Spinal cord (tissue), 10 donors: ENCODE measurements at places on chromosomes 16 and 17. TPM values are rescaled to one million over a fixed set of nuclear protein-coding genes. Genes with fewer than 3 reads are reported as not detected.

LITAF gene
- total RNA-seq: 49.6 TPM

CDYL2 gene
- 15.9 TPM for total RNA-seq

TPSG1 gene
- total RNA-seq: not detected

CCL16 gene
- 0.28 TPM for total RNA-seq

TOX3 gene
- 6.3 TPM for total RNA-seq

SCGB1C2 gene
- total RNA-seq: not detected

ST6GALNAC2 gene
- total RNA-seq: 26.0 TPM

SPATA22 gene
- total RNA-seq: 1.2 TPM

AANAT gene
- total RNA-seq: 0.20 TPM

SPATA32 gene
- 0.20 TPM for total RNA-seq

PYY gene
- total RNA-seq: not detected

FA2H gene
- total RNA-seq: 3.8 TPM

NPIPB13 gene
- 3.0 TPM for total RNA-seq

SLC5A10 gene
- not detected for total RNA-seq

YBX2 gene
- total RNA-seq: 1.0 TPM

TMEM114 gene
- 0.28 TPM for total RNA-seq

TLCD3B gene
- total RNA-seq: 10.2 TPM

KRTAP9-8 gene
- total RNA-seq: not detected

C17orf67 gene
- total RNA-seq: 2.6 TPM

PIGQ gene
- 38.1 TPM for total RNA-seq

CLEC18C gene
- total RNA-seq: 0.94 TPM

GLP2R gene
- total RNA-seq: 1.8 TPM

KRT33A gene
- not detected for total RNA-seq

MYL4 gene
- 12.5 TPM for total RNA-seq

KRT24 gene
- total RNA-seq: not detected

ACSM2A gene
- total RNA-seq: not detected

FGF11 gene
- total RNA-seq: 25.7 TPM

MPV17L gene
- total RNA-seq: 10.7 TPM

NLRC3 gene
- total RNA-seq: 0.59 TPM

TBC1D3H gene
- not detected for total RNA-seq

SNAI3 gene
- 0.30 TPM for total RNA-seq

TMEM88 gene
- total RNA-seq: 2.7 TPM

PTX4 gene
- not detected for total RNA-seq

OTOP2 gene
- not detected for total RNA-seq

TBC1D26 gene
- total RNA-seq: 0.61 TPM

TOP2A gene
- total RNA-seq: 60.8 TPM

STAT3 gene
- total RNA-seq: 77.6 TPM

GP1BA gene
- total RNA-seq: not detected

CDH8 gene
- 70.7 TPM for total RNA-seq

ZNRF1 gene
- total RNA-seq: 13.2 TPM

SMPD3 gene
- total RNA-seq: 19.6 TPM

MGAT5B gene
- 18.1 TPM for total RNA-seq

CCL1 gene
- not detected for total RNA-seq

SUZ12 gene
- total RNA-seq: 17.3 TPM
